ENCODE measurements at places on chromosomes 3 and 15.

DNA sequence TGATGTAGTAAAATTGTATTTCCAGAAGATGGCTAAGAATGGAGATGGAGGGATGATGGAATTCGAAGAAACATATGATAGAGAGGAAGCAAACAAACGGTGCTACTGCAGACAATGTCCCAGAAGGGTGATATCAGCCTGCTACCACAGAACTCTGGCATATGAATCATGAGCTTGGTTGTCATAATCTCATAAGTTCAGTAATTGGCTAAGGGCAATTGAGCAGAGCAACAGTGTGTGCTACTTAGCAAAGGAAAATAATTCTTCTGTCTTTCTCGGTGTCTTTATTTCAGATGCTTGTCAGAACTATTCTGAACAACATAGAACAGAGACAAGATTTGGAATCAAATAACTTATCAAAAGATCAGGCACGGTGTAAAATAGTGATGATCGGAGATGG, 407.3 kb downstream of the GBE1 start:
- DNase-seq: no peak

- peak; percentile 24 for DNase-seq
Measured at GRCh38 chr3:112136959-112137693, 4.1 kb upstream of the GCSAM start.

GRCh38 chr3:155303540-155304097, 10.1 kb upstream of the STRIT1 start:
- DNase-seq: no peak

DNA sequence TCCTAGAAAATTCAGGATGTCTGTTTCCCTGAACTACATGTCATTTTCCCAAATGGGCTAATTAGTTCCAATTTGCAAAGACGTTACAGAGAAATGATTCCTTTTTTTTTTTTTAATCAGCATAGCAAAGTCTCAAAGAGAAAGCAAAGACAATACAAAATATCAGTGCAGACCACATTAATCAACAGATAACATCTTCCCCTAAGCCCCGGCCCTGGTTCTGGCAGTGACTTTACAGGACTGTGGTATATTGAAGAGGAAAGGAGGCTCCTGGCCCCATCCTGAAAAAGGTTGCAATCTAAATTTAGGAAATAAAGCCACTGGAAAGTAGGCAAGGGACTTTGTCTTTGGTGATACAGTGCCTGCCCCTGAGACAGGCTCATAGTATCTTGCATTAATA, 836.5 kb downstream of the NTRK3 start:
- DNase-seq: no peak

DNA sequence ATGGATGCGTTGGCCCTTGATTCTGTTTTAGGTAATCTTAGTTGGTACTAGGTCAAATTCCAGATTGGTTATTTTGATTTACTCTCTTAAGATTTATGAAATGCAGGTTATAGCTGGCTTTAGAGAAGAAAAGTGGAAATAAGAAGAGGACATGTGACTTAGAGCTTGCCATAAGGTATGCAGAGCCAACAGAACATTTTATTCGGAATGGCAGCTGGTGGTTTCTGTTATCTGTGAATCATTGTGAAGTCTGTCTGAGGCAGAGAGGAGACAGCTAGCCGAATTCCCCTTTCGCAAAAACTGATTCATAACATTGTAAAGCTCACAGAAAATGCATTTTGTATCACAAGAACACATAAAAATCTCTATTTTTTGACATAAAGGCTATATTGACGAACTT, 82.1 kb downstream of the FILIP1L start:
- no peak for DNase-seq

- no peak for DNase-seq
Measured at GRCh38 chr3:108221393-108221792, 831 bp downstream of the IFT57 start.

- peak; percentile 87 for DNase-seq
Measured at GRCh38 chr15:33454346-33454745, 143.6 kb downstream of the RYR3 start.

- no peak for DNase-seq
Measured at GRCh38 chr3:63624941-63625560, 27.4 kb upstream of the SNTN start.

DNA sequence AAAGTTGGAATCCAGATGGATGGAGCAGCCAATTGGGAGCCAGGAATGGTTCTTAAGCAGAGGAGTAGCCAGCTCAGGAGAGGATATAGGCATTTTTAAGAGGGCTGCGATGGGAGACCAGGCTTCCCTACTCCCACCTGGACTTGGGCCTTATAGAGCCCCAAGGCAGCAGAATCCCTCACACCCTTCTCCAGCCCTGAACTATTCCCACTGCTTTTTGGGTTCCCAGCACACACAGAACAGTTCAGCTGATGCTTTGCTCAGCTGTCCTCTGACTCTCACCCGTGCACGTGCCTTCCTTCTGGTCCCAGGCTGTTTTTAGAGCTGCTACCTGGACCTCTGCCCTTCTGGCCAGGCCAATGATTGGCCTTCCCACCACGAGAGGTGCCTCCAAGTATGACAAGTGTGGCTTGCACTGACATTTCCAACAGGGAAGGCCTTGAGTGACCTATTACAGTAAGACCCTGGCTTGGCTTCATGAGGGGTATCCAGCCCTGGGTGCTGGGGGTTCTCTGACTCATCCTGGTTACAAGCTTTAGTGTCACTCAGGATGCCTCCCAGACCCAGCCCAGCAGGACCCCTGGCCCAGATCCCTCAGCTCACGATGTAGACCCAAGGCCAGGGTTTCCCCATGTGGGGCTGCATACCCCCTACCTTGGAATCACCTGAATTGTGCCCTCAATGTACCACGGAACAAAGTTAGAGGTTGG, 25.2 kb downstream of the NOX5 start:
- DNase-seq: no peak

DNA sequence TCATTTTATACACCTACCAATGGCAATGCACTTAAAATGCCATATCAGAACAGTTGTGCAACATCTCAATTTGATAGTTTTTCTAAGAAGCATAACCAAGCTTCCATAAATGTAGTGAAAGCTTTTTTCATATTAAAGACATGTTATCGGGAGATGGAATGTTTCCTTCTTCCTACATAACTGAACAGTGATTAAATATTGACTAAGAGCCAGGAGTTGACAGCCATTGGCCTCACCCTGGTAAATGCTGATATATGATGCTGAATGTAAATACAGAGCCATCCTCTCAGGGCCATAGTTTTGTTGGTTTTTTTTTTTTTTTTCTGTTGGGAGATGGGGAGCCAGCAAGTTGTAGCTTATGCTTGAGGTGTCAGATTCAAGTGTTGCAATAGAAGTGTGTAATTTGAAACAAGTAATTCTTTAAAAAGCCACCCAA, 203.3 kb upstream of the IL12A start:
- no peak for DNase-seq

Measured in Caki2 (cell line).